CD4-positive, alpha-beta T cell (primary cell): ENCODE measurements at places on chromosomes 16 and 17.
A peak's percentile ranks its signal among the peaks of the same experiment; 100 is the strongest.

GRCh38 chr16:88264641-88265285 is 118.0 kb upstream of the ZNF469 start:
- peak; percentile 9 for DNase-seq

- DNase-seq: no peak
These were observed 82.6 kb upstream of the CCL2 start for GRCh38 chr17:34172390-34172918.

DNA sequence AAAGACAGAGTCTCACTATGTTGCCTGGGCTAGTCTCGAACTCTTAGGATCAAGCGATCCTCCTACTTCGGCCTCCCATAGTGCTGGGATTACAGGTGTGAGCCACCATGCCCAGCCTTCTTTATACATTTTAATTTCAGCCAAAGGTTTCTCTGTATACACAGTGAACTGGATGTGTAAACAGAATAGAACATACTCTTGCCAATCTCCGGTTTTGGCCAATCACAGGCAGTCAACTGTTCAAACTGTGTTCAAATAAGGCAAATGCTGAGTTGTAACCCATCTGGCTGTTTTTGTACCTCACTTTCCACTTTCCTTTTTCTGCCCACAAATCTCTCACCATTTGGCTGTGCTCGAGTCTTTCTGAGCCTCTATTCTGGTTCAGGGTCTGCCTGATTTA is 108.2 kb downstream of the CPPED1 start:
- no peak for DNase-seq

DNA sequence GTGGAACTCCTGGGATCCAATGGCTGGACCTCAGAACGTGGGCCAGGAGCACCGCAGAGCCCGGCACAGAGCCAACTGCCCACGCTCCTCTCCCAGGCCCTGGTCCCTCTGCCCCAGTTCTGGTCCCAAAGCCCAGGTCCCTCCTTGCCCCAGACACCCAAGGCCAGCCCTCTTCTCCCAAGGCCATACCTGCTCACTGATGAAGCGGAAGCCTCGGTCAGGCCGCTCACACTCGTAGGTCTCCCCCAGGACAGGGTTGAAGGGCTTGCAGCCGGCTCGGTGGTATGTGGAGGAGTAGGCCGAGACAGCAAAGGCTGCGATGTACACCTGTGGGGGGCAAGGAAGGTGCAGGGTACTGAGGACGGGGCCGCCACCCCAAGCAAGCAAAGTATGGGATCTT is 8.5 kb downstream of the OSBPL7 start:
- DNase-seq: no peak

- DNase-seq: no peak
These were observed 148.4 kb downstream of the PITPNC1 start for GRCh38 chr17:67525239-67526135.

- no peak for DNase-seq
These were observed 15.0 kb downstream of the LASP1NB start for GRCh38 chr17:38940404-38940803.

GRCh38 chr17:8189041-8189710 is 804 bp downstream of the BORCS6 start:
- no peak for DNase-seq

DNA sequence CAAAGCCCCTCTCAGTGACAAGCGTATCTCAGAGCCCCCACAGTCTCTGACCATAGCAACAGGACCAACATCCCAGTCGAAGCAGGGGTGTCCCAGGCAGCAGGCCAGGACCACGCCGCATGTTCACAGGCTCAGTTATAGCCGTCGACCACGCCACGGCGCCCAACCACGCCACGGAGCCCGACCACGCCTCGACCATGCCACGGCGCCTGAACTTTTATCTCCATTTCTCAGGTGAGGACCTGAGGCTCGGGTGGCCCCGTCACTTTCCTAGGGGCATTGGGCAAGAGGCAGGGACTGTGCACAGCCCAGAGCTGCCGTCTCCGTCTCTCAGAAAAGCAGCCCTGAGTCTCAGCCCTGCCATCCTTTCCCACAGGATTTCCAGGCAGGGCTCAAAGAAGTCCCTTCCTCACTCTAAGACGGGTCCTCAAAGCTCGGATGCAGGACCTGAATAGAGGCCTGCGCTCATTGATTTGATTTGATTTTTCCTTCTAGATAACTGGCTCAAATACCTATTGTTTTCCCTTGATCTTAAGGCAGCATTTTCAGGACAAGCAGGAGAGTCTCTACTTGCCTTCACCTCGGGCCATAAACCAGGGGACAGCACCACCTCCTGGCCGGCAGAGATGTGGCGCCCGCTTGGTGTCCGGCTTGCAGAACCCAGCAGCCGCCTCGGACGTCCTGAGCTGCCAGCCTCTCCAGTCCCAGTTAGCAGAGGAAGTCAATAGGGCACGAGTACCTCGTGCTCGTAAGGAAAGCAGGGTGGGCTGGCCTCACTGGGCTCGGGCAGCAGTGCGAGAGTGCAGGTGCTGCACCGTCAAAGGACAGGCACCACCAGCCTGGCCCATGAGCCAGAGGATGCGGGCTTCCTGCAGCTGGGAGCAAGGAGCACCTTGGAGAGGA is 38.8 kb downstream of the C16orf95 start:
- DNase-seq: no peak

DNA sequence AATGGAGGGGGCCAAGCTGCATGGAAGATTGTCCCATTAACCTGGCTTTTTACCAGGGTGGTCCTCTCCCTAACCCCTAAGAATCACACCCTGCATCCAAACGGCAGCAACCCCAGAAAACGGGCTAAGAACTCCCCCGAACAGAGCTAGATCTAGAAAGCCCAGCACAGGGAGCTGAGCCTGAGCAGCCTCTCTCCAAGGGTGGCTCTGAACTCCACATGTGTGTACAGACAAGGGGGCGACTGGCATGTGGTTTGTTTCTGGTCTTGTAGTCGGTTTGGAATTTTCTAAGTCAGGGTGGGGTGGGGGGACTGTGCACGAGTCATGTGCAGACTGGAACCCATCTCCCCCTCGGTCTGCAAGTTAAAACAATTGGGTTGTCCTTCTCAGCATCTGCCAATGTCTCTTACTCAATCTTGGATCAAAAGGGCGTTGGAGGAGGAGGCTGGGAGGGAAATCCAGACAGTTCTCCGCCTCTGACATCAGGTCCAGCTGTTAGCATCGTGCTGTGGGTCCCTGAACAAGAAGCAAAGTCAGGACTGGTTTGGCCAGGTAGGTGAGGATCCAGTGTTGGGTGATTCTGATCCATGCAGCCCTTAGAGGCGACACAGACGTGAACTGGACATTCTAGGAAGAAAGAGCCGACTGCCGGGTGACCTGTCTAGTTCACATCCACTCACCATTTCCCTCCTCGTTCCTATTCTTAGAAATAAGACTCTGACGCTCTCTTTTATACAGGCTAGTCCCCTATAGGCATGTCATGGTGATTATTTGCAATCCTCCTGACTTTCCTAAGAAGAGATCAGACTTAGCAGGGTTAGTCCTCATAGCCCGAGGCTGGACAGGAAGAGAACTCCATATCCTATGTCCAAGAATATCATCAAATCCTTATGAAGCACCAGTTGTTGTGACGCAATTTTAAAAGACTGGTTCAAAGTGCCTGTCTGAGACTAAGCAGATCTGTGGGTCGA is 381.8 kb downstream of the SOX9 start:
- DNase-seq: no peak

DNA sequence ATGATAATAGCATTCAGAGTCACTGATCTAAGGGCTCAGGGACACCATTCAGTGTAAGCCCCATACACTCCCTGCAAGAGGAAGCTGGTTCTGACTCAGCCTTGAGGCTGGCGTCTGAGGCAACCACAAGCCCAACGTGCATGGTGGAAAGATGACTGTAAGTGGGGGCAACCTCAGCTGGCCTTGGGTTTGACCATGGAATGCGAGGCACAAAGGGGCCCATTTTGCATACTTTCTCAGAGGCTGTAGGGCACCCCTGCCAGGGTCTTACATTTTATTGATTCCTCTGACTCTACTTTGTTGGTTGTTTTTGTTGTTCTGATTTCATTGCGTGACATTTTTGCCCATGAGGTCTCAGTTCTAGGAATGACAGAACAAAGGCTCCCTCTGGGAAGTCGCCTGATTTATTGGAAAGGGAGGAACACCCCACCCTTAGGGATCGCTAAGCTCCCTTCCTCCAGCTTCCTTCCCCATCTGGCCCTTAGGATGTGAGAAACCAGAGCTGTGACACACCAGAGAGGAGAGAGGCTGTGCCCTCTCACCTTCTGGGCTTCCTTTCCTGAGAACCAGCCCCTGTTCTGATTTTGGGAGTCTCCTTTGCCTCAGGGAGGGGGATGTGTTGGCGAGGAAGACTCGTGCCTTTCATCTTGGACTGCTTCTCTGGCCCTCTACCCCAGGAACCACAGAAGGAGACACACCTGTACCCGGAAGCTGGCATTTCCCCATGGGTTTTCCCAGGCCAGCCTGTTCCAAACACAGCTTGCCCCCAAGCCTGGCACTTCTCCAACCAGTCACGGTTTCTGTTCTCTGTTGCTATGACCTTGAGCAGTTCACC is 5.6 kb upstream of the CIITA start:
- no peak for DNase-seq

GRCh38 chr17:75558666-75559530 is 28.7 kb upstream of the MYO15B start:
- DNase-seq: no peak

- DNase-seq: no peak
These were observed 28.6 kb downstream of the TPPP3 start for GRCh38 chr16:67364600-67365235.

GRCh38 chr17:38429476-38430100 is 1.3 kb downstream of the ARHGAP23 start:
- DNase-seq: no peak

GRCh38 chr17:82153745-82154375 is 55.8 kb upstream of the FASN start:
- DNase-seq: peak; percentile 77

GRCh38 chr17:80811181-80812105 is 180.2 kb upstream of the CHMP6 start:
- DNase-seq: peak; percentile 28

- DNase-seq: no peak
These were observed 15.8 kb downstream of the NOD2 start for GRCh38 chr16:50709061-50709684.

GRCh38 chr17:55289106-55289446 is 24.3 kb downstream of the HLF start:
- no peak for DNase-seq

- DNase-seq: no peak
These were observed 10.7 kb upstream of the TMC5 start for GRCh38 chr16:19406891-19407491.

DNA sequence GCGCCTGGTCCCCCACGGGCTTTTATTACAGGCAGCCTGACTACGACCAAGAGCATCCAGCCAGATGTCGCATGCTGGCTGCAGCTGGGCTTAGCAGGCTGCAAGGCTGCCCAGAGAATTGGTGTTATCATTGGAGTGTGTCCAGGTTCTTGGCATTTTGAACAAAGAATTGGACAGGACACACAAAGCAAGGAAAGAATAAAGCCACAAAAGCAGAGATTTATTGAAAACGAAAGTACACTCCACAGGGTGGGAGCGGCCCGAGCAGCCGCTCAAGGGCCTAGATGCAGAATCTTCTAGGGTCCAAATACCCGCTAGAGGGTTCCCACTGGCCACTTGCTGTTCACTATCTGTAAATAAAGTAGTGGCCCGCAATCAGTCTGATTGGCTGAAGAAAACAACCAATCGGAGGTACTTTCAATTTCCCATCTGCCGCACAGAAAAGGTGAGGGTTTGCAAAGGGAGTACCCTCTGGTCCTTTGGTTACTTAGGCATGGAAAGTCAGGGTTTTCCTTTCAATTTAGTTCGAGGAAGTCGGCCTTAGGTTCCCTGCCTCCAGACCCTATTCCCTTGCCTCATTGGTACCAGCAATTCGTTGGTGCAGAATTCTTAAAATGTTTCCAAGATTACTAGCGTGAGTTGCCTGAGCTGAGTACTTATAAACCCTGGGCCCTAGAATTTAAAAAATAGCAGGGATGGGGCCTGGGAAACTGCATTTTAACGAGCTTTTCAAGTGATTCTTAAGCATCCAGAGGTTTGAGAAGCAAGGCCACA is 38.5 kb upstream of the CNEP1R1 start:
- DNase-seq: no peak

GRCh38 chr16:53207810-53208752 is 153.3 kb downstream of the CHD9 start:
- peak; percentile 19 for DNase-seq

- peak; percentile 85 for DNase-seq
These were observed 363 bp upstream of the MIF4GD start for GRCh38 chr17:75271233-75271954.

GRCh38 chr16:87778476-87778829 is 12.7 kb upstream of the KLHDC4 start:
- no peak for DNase-seq

GRCh38 chr17:31919802-31920525 is 16.8 kb upstream of the SUZ12 start:
- no peak for DNase-seq

DNA sequence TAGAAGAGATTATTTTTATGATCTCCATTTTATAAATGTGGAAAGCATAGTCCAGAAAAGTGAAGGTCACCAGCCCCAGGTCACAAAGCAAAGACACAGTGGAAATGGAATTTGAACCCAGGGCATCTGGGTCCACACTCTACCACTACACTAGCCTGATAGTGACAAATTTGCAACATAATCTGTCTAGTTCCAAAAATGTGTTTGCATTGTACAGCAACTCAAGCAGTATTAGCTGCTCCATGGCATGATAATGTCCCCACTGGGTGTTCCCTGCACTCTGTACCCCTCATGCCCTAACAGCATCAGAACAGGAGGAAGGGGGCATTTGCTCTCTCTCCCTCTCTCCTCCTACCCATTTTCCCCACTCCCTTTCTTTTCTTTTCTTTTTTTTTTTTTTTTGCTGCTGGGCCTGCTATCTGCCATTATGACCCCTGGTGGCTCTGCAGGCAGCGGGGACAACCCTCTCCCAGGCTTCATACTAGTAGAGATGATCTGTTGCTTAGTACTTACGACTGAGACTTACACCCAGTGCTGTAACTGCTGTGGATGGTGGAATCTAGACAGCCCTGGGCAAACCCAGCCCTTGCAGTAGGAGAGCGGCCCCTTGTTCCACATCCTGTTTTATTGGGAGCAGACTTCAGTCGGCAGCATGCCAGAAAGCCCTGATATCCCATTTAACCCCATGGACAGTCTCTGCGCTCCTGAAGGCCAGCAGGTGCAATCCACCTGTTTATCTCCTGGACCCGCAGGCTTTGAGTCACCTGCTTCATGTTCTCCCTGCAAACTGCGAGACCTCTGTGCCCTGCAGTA is 306.3 kb downstream of the SOX9 start:
- no peak for DNase-seq

DNA sequence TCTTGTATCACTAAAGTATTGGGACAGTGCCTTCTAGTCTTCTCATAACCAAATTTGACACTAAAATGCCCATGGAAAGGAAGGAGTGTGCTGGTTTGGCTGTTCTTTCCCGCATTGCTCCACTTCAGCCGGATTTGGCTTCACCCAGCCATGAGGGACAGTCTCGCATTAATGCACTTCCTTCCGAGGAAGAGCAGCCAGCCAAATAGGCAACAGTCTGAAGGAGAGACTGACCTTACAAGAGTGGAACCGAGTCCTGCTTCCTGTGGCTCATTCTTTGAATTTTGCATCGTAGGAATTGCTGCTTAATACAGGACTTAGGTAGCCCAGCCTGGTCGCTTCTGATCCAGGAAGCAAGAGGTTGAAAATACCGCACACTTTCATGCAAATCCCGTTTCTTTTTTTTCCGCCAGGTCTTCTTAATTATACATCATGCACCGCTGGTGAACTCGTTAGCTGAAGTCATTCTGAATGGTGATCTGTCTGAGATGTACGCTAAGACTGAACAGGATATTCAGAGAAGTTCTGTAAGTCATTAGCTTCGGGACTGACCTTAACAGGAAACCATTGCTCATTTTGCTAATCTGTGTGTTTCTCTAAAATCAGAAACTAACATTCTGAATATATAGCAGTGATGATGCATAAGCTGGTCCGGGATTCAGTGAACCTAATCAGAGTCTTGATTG is 38.2 kb downstream of the CLEC16A start:
- no peak for DNase-seq

GRCh38 chr17:34361478-34362061 is 1.5 kb downstream of the CCL1 start:
- DNase-seq: peak; percentile 44
